ENCODE measurements at places on chromosomes 7 and 10.
A peak's percentile ranks its signal among the peaks of the same experiment; 100 is the strongest.

DNA sequence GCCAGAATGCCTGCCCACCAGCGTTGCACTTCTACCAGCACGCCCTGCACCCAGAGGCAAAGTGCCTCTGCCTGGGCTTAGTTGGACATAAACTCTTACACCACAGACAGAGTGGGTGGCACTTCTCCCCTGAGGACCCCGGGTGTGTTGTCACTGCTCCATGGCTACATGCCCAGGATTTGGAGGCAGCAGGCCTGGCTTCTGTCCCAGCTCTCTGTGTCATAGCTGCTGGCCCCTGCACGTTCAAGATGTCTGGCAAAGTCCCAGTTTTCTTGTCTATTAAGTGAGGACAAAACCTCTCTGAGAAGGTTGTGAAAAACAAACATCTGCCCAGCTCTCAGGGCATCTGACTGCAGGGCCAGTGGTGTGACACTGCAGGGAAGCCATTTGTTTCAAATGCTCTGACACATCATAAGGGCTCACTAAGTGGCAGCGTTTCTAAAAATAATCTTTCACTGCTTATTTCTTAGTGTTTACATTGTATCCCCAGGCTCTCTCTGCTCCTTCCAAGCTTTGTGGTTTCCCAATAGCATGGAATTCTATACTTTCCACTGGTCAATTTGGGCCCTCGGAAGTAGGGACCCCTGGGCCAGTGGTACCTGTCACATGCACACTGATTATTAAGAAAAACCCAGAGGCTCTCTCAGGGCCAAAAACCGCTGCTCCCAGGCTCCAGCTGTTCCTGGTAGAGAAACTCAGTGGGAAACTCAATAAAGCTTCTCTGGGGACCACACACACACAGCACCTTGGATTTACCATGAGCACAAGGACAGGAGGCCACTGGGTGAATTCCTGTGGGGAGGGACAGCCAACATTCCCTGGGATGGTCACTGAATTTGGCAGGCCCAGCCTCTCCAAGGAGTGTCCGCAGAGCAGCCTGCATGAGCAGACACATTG is 86.2 kb upstream of the ANLN start:
- peak; percentile 86 for DNase-seq

DNA sequence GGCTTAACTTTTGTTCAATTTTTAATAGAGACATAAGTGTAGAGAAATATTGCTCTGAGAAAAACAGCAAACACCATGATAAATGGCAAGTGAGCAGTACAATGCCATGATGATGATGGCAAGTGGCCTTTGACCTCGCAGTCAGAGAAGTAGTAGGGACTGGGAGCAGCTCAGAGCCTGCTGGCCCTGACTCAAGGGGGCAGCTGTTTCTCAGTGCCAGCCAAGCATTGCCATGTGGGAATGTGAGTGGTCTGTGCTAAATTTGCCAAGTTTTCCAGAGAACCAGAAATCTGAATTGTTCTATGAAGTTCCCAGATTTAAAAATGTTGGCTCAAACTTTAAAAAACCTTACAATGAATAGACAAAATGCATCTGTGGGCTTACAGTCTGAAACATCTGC is 187.9 kb downstream of the BICC1 start:
- no peak for DNase-seq

- DNase-seq = no peak
Measured at GRCh38 chr7:99128076-99128950, 15.6 kb downstream of the SMURF1 start.

GRCh38 chr7:69108097-69108496 is 490.2 kb upstream of the AUTS2 start:
- no peak for DNase-seq

- DNase-seq = peak; percentile 84
Measured at GRCh38 chr7:24701261-24702235, 55.7 kb downstream of the GSDME start.
